Cortex of kidney (tissue), 1 donor: ENCODE measurements at places on chromosomes 3 and 15.

DNA sequence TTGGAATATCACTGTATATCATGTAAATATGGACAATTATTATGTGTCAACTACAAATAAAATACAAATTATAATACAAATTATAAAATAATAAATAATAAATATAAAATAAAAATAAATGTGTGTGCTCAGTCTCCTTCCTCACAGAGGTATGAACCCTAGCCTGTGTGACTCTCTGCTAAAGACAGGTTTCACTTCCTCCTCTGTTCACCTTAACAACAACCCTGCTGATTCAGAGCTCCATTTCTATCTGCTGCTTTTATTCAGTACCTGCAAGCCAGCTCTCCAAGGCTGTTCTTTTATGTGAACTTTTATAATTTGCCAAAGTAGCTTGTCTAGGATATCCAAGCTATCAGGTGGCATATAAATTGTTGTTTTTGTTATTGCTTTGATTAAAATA is 610.7 kb upstream of the GRM7 start:
- no peak for DNase-seq

GRCh38 chr3:30649572-30650318 is 43.3 kb downstream of the TGFBR2 start:
- no peak for DNase-seq

GRCh38 chr15:32774022-32774421 is 56.2 kb downstream of the GREM1 start:
- no peak for DNase-seq

GRCh38 chr15:91108421-91108820 is 8.4 kb downstream of the SV2B start:
- no peak for DNase-seq

DNA sequence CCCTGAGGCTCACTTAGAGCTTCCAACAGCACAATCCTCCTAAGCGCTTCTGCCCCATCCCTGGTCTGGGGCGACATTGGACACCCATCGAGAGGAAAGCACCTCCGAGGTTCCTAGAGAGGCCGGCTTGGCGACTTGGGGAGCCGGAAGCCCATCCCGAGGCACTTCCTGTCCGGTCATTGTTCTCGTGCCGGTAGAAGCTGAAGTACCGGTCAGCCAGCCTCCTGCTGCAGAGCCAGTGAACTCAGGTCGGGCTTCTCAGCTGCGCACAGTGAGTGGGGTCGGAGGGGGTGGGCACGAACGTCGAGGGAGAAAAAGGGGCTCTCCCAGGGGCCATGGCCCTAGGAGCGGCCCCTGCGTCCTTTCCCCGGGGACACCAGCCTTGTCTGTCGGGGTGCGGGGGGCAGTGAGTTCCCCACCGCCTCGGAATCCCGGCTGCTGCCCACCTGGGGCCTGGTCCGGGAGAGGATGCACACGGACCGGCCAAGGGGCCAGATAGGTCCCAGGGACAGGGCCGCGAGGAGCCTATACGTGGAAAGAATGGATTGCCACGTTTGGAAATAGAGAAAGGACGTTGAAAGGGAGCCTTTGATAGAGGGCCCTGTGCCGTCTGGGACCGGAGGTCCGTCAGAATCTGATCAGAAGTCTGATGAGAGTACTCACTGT is at the start of gene ZNF35:
Gene ZNF35, plus strand, starts transcription at position 169 of the 666 bp plus-strand sequence. CDS start 2,336 bp downstream, outside the sequence.
- no peak for DNase-seq

DNA sequence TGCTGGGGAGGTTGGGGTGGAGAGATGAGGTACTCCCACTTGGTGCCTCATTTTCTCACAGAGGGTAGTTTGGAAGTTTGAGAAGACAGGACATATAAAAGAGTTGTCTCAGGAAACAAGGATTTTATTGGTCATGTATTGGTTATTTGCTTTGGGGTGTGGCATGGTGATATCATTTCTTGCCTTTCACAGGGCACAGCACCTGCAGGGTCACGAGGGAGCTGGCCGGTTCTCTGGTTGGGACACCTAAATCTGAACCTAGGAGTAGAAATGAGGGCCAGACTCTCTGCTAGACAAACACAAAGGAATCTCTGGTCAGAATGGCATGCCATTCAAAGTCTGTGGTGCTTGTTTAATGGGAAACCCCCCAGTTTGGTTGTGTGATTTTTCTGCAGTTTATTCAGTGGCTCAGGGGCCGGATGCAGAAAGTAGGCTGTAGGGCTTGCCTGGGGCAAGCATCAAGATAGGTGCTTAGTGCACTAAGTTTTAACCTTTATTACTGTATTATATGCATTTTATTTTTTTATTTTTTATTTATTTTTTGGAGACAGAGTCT is 237.7 kb upstream of the EIF1B start:
- no peak for DNase-seq

GRCh38 chr3:47385007-47385406 is 4.2 kb downstream of the PTPN23 start:
- DNase-seq: no peak

GRCh38 chr15:62121273-62122015 is 43.6 kb downstream of the C2CD4B start:
- no peak for DNase-seq

DNA sequence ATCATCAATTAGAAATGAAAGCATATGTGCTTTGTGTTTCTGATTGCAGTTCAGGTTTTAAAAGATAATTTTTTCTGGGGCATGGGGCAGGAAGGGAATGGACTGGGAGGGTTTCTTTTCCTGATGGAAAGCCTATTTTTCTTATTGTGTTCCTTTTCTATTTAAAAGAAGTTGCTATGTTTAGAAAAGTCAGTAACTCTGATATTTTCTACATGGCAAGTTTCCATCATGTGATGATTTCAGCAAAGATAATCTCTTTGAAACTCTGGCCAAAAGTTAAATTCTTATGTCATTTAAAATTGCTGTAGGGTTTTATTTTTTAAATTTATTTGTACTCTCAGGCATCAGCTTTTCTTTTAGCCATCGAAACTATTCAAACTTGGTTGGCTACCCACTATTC is 601.2 kb downstream of the FOXP1 start:
- DNase-seq: no peak

GRCh38 chr15:59553879-59554735 is 57.5 kb upstream of the GCNT3 start:
- DNase-seq: no peak

GRCh38 chr3:8841472-8841871 is 72.1 kb upstream of the OXTR start:
- DNase-seq: no peak

- DNase-seq: no peak
These were observed 84.5 kb upstream of the NTRK3 start for GRCh38 chr15:88341006-88341405.

DNA sequence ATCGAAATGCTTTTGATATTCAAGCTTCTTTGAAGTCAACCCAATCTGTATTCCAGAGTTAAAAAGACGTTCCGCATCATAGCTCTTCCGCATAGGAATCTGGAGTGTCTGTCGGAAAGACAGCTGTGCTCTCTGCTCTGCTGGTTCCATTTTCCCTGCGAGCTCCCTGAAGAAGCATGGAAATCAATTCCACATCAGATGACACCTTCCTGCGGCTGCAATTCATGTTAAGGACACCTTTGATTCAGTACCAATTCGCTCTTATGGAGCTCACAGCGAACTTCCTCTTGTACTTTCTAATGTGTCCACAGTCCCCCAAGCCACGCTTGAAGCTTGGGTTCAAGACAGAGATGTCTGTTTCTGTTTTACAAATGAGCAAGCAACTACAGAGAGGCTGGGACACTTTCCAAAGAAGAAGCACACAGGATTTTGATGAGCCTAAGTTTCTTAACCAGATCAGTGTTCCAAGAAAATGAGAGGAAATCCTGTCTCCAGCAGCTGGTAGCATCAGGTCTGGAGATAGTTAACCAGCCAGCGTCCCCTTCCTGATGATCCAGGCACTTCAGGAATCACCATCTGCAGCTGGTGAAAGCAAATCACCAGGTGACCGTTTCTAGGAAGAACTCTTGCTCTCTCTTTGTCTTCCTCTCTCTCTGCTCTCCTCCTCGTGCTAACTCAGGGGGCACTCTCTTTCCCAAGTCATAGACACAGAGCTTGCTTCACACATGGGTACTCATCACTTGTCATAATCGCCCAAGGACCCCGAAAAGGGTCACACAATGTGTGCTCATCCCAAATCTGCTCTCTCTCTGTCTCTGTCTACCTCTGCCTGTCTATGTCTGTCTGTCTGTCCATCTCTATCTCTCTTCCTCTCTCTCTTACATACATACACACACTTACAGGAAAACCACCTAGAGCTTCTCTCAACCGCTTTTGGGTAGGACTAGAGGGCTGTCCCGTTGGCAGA is 281.8 kb downstream of the FAM43A start:
- no peak for DNase-seq

DNA sequence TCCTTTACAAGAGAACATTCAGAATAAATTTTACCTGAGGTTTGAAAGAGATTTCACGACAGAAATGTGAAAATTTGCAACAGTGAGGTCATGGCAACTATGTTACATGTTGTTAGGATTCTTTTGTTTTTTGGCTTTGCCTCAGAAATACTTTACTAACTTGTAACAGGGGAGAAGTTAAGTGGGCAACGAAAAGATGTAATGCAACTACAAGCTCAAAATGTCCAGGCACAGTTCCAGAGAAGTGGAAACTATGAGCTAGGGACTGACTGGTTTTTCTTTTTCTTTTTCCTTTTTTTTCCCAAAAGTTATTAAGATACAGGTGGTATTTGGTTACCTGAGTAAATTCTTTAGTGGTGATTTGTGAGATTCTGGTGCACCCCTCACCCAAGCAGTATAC is 111.5 kb upstream of the PPP2R3A start:
- no peak for DNase-seq

GRCh38 chr3:53804697-53805462 is 41.3 kb downstream of the CHDH start:
- DNase-seq: no peak

GRCh38 chr15:37678124-37678523 is 256.3 kb upstream of the TMCO5A start:
- DNase-seq: no peak

DNA sequence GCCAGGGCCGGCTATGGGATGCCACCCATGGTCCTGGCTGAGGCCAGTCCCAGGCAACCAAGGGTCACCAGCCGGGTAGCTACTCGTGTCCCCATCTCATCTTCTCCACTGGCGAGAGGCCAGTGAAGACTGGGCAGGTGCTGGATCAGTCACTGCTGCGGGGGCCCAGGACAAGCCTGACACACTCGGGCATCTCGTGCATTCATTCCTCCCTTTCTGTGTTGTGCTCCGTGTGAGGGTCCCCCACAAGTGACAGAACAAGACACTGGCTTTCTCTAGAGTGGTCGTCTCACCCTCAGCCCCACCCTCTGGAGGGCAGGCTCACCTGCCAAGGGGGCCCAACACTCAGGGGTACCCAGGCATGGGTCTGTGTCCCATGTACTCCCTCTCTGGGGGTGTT is 48.4 kb downstream of the ROPN1B start:
- no peak for DNase-seq

- no peak for DNase-seq
These were observed 35.9 kb downstream of the POC1A start for GRCh38 chr3:52118156-52118875.

- no peak for DNase-seq
These were observed 39.6 kb downstream of the MLH1 start for GRCh38 chr3:37032961-37033360.

GRCh38 chr3:9933561-9934234 is at the start of gene CRELD1:
CRELD1 (plus strand) TSS chr3:9933834; CDS start chr3:9934439, 605 bp downstream.
- no peak for DNase-seq

DNA sequence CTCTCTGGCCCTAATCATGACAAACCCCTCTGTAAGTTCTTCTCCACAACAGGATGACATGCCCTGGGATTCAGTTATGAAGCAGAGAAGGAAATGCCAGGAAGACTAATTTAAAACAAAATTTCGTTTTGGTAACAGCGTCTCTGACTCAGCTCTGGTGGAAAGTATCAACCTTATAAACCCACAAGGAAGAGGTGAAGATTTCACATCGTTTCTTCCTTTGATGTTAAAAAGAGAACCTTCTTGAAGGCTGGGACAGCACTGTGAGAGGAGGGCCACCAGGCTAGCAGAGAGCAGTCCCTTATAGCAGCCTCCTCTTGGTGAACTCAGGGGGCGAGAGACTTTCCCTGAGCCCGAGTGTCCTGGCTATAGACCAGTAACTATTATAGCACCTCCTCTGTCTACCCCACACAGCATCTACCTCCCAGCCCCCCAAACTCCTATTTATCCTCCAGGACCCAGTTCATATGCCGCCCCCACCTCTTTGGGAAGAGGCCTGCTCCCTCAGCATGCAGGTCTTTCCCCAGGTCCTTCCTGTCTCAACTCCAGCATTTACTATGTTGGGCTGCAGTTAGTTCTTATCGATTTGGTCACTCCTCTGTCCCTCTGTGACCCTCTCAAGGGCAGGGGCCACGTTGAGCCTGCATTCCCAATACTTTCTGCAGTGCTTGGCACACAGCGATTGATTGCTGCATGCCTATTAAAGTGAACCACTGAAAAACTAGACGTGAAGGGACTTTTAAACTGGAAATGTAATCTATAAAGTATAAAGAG is 321.5 kb upstream of the ICE2 start:
- no peak for DNase-seq

GRCh38 chr3:149701977-149702350 is 44.1 kb upstream of the WWTR1 start:
- DNase-seq: no peak

DNA sequence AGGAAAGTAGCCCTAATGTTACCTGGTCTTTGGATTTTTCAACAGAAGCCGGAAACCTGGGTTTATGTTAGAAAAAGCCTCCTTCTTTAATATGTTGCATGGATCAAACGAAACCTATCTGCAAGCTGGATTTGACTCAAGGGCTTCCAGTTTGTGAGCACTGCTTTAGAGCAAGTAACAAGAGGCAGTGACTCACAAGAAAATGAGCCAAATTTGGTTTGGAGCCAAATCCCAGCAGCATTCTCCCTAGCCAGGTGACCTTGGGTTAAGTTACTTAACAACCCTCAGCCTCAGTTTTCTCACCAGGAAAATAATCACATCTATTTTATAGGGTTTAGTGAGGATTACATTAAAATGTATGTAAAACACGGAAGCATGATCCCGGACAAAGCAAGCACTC is 215.2 kb upstream of the PRICKLE2 start:
- no peak for DNase-seq

- DNase-seq: no peak
These were observed 3.1 kb upstream of the MECOM start for GRCh38 chr3:169666376-169667165.

GRCh38 chr3:8445861-8446260 is 55.8 kb upstream of the LMCD1 start:
- DNase-seq: no peak

DNA sequence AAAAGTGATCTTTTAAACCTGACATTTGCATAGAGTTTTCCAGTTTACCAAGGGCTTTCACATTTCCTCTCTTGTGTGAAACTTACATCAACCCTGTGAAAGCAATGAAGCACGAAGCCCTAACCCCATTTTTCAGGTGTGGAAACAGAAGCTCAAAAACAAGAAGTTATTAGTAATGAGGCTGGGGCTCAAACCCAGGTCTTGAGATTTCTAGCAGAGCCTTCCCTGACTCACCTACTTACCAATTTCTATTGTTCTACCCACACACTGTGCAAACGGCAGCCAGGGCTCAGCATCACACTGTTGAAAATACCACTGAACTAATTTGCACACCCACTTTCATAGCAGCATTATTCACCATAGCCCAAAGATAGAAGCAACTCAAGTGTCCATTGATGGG is 117.8 kb upstream of the IGF1R start:
- DNase-seq: no peak
